ENCODE measurements at places on chromosomes 4 and X.

GRCh38 chr4:1746919-1747602, 25.7 kb downstream of the TACC3 start:
- DNase-seq, result no peak

DNA sequence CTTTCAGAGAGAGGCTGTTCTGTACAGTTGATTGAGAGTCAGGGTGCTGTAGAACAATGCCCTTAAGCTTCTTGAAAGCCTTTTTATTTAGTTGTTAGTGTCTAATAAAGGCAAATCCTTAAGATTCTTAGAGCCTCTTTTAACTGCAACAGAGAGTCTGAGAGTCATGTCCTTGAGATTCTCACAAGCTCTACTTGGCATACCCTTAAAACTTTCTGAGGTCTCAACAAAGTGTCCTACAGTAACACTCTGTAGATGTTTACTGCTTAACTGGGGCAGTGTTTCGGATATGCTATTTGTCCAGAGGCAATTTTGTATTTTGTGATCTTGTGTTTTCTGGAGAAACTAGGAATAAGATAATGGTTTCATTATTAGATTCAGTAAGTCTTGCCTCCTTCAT, 209.7 kb downstream of the ARHGAP24 start:
- DNase-seq, result no peak

GRCh38 chrX:21960569-21961541, 20.3 kb downstream of the SMS start:
- no peak for DNase-seq

- DNase-seq, result no peak
Measured at GRCh38 chr4:115154826-115155225, 41.4 kb upstream of the NDST4 start.

DNA sequence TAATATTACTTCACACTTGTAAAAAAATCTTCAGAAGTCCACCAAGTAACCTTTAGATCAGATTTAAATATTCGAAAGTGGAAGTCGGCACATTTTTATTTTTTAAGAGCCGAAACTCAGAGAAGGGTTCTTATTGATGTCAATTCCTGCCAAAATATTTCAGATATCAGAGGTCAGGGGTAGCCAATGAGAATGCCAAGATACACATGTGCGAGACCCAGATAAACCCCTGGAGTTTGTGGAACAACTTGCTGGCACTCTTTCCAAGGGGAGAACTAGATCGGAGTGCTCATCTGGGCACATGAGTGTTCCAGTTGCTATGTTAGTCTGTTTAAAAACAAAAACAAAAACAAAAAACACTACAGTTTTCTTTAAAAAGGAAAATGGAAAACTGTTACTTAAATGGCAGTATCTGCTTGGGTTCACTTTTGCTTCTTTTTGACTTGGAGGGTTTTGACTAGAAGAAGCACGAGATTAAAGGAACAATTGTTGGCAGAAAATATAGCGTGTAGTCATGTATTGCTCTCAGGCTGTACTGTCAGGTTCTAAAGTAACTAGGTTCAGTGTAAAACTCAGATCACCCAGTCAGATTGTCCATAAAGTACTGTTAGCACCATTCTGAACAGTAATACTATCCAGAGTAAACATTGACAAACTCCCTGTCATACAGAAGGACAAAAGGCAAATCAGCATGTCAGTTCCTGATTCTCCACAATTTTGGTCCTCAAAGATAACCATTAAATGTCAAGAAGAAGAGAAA, 188.0 kb upstream of the PACRGL start:
- DNase-seq, result no peak

DNA sequence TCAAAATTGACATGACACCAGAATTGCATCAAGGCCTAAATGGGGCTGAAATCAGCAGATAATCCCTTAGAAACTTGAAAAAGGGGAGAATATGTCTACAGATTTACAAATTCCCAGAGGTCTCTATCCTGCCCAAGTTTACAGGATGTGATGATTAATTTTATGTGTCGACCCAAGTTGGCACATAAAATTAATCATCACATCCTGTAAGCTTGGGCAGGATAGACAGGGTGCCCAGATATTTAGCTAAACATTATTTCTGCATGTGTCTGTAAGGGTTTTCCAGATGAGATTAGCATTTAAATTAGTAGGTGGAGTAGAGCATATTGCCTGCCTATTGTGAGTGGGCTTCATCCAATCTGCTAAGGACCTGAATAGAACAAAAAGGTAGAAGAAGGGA, 52.3 kb downstream of the ARHGEF6 start:
- DNase-seq, result no peak

DNA sequence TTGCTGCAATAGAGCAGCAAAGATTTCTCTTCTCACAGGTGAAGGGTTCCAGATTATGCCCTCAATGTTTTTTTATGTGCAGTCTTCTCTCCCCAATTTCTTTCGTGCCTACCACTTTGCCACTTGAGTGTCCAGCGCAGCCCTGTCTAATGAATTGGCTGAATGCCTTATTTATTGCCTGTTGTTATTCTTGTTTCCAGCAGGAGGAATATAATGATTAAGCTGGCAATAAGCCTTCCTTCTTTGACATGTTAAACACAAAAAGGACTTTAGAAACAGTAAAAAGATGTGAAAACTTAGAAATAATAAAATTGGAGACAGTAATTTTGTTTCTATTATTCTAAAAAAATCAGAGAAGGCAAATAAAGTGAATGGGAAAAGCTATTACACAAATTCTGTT, 34.6 kb upstream of the FRAS1 start:
- no peak for DNase-seq

DNA sequence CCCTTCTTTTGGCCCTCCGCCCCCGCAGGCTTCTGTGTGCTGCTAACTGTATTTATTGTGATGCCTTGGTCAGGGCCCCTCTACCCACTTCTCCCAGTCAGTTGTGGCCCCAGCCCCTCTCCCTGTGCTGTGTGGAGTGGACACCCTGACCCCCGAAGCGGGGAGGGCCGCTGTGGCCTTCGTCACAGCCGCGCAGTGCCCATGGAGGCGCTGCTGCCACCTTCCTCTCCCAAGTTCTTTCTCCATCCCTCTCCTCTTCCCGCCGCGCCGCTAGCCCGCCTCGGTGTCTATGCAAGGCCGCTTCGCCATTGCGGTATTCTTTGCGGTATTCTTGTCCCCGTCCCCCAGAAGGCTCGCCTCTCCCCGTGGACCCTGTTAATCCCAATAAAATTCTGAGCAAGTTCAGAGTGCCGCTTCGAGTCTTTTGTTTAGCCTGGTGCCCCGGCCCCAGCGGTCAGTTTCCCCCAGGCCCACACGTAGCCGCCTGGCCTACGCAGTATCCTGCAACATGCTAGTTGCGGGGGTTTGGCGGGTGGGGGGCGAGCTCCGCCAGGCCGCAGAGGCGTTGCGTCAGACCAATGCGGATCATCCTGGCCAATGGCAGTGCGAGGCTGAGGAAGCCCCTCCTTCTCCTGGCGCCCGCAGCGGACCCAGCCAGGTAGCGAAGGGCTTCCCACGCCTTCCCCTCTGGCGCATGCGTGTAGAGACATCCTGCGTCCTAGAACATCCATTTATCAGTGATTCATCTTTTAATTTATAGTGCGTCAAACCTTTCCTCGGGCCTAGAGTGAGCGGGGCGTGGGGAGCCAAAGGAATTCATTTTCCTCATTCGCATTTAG, 5.6 kb upstream of the KANTR start:
- DNase-seq, result peak; percentile 58

DNA sequence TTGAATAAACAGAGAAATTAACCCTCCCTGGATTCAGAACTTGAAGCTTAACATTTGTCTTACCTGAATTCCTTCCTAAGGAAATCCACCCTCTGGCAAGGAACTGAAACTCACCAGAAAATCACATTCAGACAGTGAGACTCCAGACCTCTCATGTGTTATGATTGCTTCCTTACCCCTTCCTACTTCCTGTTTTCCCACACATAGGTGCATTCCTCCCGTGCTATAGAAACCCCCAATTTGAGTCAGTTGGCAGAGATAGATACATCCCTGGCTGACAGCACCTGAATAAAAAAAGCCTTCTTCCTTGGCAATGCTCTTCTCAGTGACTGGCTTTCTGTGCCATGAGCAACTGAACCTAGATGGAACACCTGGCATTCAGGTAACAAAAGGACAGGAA, 157.0 kb upstream of the SMIM31 start:
- no peak for DNase-seq

DNA sequence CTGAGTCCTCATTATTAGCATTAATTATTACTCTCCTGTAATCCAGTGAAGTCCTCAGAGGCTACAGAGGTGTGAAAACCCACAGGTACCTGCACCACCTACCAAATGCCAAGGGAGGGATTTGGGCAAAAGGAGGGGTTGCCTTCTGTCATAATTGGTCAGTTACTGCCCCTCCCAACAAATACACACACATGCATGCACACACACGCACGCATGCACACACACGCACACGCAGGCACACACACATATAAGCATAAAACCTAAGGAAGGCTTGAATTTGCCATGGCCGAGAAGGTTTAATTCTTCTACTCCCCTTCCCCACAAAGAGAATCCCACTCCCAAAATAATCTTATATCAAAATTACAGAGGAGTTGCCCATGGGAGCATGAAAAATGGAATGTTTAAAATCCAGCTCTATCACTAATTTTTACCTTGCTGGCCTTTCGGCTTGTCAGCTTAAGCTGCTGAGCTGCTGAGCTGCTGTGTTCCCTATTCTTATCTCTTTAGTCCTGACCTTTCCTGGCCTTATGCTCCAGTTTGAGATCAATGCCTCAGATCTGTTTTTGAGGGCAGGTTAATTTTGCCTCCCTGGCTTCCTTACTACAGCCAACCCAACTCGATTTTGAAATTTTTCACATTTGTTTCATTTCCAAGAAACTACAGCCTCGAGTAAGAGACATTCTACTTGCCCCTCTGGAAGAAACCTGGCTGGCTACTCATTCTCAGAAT, 95.0 kb downstream of the CAMK2D start:
- DNase-seq, result no peak

DNA sequence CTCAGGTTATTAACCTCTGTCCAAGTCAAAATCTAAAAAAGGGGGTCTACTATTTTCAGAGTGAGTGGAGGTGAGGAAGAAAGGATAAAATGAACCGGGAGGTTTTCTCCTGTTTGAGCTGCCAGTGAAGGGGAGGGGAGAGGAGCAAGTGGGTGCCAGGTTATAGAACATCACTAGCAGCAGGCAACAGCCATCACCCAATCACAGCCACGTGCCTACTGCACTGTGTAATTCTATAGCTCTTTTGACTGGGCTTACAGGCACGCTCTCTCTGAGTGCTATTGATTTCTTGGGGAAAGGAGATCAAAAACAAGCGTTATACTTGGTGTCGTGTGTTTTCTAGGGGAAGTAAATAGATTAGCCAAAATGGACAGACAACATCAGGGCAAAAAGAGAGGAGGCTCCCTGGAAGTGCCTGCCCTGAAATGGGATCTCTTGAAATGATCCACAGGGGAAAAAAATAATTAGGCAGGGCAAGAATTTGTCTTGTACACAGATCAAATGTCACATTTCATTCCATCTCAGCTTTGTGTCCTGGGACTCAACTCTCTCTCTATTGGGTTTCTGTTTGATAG, 300.5 kb upstream of the LCORL start:
- DNase-seq, result no peak

- DNase-seq, result no peak
Measured at GRCh38 chrX:110786486-110786885, 9.1 kb downstream of the CHRDL1 start.

GRCh38 chrX:63511361-63511760, 160.2 kb upstream of the SPIN4 start:
- no peak for DNase-seq

DNA sequence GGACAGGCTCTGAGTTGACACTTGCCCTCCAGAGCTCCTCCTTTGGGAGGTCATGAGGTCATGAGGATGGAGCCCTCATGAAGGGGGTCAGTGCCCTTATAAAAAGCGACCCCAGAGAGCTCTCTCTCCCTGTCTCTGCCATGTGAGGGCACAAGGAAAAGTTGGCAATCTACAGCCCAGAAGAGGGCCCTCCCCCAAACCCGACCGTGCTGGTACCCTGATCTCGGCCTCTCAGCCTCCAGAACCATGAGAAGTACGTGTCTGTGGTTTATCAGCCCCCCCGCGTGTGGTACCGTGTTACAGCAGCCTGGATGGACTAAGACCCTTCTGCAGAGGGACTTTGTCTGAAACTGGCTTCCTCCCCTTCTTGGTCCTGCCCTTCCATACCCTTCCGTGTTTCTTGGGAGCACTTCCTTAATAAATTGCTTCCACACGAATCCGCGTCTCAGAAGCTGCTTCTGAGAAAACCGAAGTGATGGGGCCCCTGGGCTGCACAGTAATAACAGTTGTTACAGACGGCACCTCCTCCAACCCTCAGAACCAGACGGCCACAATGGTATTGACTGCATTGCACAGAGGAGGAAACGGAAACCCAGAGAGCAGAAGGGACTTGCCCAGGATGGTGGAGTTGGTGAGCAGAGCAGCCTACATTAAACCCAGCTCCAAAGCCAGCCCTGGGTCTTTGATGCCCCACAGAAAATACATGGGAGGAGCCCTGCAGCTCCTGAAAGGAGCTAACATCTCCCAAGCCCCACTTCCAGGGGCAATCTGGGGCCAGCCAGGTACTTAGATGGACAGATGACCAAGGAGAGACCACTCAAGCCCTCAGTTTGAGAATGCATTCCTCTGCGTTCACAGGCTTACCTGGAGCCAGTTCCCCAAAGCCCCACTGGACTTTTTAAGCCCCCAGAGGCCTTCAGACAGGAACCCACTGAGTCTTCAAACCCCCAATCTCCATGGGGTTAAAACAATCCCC, 242.7 kb downstream of the BCOR start:
- peak; percentile 22 for DNase-seq

GRCh38 chr4:146040623-146041022, 102.0 kb upstream of the ZNF827 start:
- no peak for DNase-seq

GRCh38 chr4:59704616-59705015, 1495.5 kb upstream of the ADGRL3 start:
- DNase-seq, result no peak

DNA sequence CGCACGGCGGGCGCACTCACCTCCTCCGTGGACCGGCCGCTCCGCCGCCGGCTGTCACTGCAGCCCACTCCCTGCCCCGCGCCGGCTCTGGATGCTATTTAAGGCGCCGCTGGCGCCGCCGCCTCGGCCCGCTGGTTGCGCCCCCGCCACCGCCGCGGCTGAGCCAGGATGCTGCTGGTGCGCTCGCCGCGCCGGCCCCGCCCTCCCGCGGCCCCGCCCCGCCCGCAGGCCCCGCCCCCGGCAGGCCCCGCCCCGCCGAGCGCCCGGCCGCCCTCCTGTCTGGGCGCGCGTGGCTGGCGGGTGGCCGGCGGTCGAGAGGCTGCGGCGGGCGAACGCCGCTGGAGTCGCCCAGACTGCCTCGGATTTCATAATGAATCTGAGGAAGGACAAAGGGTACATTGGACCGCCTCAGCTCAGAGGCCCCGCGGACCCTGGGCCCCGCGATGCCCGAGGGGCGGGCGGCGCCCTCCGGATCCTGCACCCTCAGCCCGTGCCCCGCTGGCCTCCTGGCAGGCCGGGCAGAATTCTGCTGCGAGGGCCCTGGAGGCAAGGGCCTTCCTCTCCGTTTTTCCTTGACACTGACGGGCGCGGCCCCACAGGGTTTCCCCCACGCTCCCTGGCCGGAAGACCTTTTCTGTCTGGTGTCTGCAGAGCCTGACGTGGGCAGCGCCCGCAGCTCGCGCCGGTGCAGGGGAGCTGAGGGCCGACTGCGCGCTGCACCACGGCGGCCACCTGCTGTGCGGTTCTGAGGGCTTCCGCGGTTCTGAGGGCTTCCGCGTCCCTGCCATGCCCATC, at the start of gene ACSL1:
ACSL1 (minus strand) TSS at position 73 of the 795 bp plus-strand sequence. CDS start 22,454 bp downstream, outside the sequence.
- peak; percentile 49 for DNase-seq
